Prostate gland (tissue), 2 donors: ENCODE measurements at places on chromosomes 11 and 22. TPM values are rescaled to one million over a fixed set of nuclear protein-coding genes. Genes with fewer than 3 reads are reported as not detected.

Gene TMPRSS4
- total RNA-seq = 6.4 TPM

DNA sequence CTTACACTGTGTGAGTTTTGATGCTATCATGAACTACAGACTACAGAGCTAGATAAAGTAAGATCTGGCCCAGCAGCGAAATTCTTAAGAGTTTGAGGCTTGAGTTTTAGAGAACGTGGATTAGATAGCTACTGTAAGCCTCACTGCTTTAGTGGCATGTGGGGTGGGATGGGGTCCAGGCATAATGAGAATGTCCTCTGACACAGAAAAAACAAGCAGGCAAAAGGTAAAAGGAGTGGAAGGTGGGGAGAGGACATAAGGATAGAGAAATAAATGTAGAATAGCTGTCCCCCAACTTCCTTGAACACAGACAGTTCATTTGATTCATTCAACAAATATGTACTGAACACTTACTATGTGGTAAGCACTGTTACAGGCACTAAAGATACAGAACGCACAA, 324.5 kb upstream of the PITPNB start:
- DNase-seq = no peak

DNA sequence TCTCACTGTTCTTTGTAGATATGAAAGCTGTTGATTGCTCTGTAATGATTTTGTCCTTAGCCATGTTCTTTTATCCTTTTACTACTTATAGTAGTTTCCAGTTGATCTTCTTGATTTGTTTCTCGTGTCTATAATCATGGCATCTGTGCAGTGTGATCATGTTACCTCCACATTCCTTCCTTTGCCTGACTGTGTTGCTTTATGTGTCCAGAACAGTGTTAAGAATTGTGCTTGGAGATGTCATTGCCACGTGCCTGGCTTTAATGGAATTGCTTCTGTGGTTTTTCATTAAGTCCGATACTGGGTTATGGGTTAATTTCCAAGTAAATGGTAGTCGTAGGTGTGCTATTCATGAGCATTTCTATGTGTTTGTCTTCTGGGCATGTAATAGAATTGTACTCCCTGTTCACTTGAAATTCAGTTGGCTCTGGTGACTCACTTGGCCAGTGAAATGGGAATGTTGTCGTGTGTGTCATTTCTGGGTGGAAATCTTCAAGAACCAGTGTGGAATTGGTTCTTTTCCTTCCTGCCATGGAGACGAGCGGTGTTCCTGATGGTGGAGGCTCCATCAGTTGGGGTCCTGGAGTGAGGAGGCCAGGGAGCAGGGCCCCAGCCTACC, 6.8 kb downstream of the GTSE1 start:
- no peak for DNase-seq

- no peak for DNase-seq
Observed at GRCh38 chr11:17343907-17344306, 7.7 kb upstream of the NCR3LG1 start.

GRCh38 chr22:45710469-45710868, 38.8 kb downstream of the ATXN10 start:
- DNase-seq = no peak
